ENCODE measurements at places on chromosomes 3 and 15.

GRCh38 chr3:36762918-36763849 lies 1.2 kb downstream of the DCLK3 start:
- DNase-seq, result no peak

DNA sequence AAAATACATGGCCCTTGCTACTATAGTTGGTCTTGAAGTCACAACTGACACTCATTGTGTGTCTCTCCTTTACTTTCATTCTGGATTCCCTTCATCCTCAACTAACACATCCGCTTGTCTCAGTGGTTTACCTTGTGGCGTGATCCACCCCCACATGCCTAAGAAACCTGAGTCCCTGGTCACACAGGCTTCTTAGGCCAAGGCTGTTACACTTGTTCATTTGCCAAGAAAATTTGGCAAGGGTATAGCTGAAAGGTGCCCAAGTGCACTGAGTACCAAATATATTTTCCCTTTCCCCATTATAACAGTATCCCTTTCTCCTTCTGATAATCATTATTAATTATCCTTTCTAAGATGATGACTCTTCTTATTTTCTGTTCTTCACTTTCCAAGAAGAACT lies 207.6 kb upstream of the STAC start:
- no peak for DNase-seq

DNA sequence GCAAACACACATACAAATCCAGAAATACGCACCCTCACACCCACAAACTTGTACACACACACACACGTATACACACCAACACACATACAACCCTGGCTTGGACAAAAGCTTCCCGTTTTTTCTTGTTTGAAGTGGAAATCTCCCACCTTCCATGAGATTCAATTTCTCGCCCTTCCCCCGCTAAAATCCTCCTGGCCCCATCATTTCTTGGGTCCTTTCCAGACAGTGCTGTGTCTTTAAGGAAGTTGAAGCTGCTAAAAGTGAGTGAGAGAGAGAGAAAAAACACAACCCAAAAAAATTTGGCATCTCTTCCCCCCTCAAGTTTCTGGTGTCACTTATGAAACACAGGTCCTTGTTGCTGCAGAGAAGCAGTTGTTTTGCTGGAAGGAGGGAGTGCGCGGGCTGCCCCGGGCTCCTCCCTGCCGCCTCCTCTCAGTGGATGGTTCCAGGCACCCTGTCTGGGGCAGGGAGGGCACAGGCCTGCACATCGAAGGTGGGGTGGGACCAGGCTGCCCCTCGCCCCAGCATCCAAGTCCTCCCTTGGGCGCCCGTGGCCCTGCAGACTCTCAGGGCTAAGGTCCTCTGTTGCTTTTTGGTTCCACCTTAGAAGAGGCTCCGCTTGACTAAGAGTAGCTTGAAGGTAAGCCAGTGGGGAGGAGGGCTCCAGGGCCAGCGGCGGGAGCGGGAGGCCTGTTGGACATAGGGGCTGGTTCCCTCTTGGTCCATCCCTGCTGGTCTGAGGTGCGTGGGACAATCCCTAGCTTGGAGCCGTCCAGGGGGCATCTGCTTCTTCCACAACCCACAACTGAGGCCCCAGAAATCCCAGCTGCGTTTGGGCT lies at the start of gene ISLR:
Gene ISLR (plus strand): TSS at position 331 of the 839 bp plus-strand sequence. CDS start 1,149 bp downstream, outside the sequence.
- no peak for DNase-seq

GRCh38 chr3:117616227-117616626 lies 906.6 kb downstream of the TUSC7 start:
- no peak for DNase-seq

DNA sequence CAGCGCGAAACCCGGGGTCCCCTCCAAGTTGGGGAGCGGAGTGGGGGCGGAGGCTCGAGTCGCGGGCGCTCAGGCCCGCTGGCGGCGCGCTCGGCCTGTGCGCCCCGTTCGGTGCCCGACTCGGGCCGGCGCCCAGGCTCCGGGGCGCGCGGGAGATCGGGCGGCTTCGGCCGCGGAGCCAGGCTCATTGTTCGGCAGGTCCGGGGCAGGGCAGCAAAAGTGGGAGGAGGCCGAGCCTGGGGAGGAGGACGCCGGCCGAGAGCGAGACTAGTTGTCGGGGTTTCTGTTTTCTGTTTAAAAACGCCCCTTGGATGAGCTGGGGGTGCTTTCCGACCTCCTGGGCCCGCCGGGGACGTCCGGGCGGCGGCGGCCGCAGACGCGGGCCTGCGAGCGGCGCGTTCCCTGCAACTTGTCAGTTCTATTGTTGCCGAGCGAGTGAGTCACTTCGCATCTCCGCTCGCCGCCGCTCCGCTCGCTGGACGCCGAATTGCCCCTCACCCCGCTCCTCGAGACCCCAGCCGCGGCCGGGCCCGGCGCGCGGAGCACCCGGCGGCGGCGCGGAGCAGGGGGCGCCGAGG lies 676 bp downstream of the TCF12 start:
- DNase-seq, result no peak

DNA sequence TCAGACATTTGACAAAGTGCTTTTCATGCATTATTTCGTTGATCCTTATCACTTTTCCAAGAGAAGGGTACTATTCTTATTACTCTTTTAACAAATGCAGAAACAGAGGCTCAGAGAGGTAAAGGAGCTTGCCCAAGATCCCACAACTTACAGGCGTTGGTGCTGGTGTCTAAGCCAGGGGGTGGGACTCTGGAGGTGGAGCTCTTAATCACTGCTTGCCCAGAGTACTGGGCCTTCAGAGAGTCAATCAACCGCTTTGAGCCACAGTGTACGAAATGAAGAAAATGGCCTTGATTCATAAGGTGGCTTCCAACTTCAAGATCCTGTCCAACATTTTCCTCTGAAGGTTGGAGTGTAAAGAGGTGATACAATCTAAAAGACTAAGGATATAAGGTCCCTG lies 211.5 kb downstream of the NECTIN3 start:
- no peak for DNase-seq

DNA sequence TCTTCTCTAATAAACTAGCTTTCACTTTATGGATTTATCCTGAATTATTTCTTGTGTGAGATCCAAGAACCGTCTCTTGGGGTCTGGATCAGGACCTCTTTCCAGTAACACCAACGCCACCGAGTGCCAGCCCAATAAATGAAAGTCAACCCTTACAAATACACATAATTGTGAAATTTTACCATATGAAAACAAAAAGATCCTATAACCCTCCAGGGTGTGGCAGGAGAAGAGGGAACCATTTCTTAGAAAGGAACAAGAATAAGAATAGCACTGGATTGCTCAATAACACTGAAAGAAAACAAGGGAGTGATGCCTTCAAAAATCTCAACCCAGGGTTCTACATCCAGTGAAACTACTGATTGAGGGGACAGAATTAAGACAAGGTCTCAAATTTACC lies 51.6 kb upstream of the ACKR4 start:
- no peak for DNase-seq

DNA sequence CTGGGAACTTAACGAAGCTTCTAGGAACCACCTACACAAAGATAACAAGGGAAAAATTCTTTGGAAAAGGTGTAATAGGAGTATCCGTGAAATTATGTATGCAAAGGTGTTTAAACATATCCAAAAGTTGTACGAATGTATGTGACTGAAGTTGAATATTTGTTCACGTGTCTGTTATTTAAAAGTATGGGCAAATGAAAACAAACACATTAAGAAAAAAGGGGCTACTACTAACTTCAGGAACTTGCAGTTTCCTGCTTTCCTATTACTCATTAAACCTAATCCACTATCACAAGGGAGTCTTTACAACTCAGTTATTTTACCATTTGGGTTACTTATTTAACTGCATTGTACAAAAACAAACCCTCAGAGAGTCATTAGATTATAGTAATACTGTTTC lies 33.9 kb upstream of the GRAMD1C start:
- no peak for DNase-seq

GRCh38 chr3:37693511-37694283 lies 168.0 kb upstream of the CTDSPL start:
- DNase-seq, result no peak

DNA sequence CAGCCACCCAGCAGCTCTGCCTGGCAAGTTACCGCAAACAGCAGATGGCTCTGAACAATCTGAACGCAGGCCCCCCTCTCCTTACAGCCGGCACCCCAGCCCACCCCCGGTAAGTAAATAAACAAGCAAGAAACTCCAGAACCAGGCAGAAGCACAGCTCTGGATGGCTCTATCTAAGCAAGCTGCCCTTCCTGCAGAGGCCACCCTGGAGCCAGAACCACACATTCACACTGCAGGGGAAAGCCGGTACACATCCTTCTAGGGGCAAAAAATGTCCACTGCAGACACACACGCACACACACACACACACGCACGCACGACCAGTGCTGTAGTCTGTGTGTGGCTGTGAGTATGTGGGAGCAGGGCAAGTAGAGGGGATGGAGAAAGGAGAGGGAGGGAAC lies 63.9 kb downstream of the ADCY5 start:
- DNase-seq, result no peak

- no peak for DNase-seq
Observed at GRCh38 chr15:100095541-100096247, 246.1 kb downstream of the ADAMTS17 start.

DNA sequence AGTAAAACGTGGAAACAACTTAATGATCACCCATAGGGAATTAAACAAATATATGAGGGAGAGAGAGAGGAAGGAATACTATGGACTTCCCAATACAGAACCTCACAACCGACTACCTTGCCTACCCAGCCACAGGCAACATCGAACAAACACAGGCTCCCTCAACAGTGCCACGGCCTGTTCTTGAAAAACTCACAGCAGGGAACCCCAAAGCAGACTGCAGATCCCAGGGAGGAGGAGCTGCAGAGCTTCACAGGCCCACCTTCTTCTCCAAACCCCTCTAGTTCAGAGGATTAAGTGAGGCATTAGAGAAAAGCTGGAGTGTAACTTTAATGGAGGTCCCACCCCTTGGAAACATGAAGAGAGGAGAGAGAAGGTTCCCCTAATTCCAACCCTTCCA lies 110.2 kb downstream of the ST8SIA2 start:
- no peak for DNase-seq

DNA sequence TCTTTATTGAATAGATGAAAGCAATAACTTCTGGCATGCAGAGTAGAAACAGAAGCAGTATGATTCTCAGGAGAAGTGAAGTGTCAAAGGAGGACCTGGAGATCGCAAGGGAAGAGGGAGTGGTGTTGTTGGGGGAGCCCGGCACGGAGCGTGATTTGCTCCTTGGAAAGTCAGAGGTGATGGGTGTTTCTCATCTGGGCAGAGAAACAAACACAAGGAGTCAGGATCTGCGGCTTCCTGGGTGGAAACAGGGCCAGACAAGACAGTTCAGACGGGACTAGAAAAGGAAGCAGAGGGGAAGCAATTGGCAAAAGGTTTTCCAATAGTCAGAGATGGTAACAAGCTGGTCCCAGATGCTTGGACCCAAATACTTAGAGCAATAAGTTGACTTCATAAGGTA lies 34.4 kb upstream of the CCDC80 start:
- no peak for DNase-seq

DNA sequence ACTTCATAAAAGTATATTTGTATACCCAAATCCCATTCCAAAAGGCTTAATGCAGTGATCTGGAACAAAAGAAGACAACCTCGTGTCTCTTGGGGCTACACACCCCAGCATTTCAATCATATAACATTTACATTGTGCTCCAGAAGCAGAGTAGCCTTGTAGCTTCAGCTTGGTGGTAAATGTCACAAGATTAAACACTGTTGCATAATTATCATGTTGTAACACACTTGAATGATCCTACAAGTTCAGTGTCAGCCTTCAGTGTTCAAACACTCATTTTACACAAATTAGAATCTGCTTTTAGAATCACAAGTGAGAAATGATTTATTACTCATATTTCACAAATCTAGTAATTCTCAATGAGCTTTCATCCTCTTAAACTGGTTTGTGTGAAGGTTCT lies 122.6 kb downstream of the CNTN3 start:
- no peak for DNase-seq

DNA sequence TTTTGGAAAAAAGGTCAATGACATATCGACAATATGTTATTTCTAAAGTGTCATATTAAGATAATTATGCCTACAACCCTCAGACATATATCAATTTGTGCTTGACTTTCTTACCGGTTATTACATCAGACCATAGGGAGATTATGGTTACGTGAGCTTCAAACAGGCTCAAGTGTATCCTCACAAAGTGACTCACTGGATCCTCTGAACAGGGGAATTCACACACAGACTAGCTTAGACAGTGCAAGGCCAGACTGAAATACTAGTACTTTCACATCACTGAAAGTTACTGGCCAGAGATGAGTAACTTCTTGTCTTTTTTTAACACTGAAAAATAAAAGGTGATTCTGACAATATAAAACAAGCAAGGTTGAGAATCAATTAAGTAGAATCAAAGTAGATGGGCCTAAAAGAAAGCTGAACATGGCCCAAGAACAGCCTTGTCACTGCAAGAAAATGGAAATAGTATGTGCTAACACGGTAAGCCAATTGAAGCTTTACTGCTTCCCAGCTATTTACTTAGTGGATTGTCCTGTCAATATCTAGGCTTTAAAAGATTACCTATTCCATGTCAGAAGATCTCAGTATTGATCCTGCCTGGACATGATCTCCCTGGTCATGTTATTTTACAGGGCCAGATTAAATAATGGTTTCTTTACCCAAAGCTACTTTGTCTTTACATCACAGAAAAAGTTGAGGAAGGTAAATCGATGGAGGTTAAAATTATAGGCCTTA lies 848.6 kb downstream of the ROBO1 start:
- no peak for DNase-seq

DNA sequence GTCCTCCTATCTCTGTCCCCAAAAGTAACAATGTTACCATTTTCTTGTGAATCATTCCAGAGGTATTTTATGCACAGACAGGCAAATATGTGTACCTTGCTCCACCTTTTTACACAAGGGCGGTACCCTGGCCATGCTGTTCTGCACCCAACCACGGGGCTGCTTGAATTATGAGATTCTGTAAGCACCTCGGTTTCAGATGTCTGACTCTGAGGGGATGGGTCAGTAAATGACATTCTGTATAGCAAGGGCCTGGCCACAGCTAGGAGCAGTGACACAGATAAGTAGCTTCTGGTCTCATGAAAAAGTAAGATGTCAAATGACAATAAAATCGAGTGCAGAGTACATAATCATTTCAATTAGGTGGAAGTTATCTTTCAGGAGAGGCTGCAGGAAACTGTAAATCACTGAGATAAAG lies 30.4 kb upstream of the FLNB start:
- DNase-seq, result no peak

DNA sequence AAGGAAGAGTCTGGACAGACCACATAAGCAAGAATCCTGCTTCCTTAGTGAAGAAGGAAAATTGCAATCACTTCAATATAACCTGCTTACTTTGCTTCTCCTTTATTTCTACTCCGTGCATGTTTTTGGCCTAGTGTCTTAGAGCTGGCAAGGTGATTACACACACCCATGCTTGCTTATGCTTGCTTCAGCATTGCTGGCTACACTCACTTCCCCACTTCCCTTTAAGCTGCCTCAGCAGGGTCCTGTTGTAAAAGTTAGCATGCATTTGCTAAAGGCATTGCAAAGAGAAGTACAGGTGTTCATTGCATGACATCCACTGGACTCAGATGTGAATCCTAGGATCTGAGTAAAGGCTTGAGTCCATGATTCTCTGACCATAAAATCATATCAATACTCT lies 47.5 kb upstream of the STT3B start:
- no peak for DNase-seq

Data from NCI-H1092 treated with DMSO at 0.1 percent for 48 hours (cell line).